Uterus (tissue), 4 donors: ENCODE measurements at places on chromosomes 3 and 15. TPM values are rescaled to one million over a fixed set of nuclear protein-coding genes. Genes with fewer than 3 reads are reported as not detected.

- H3K27me3 ChIP-seq, result no peaks in the 10 kb centered on the region
- H3K27ac ChIP-seq, result no peak overlapping the region
- H3K36me3 ChIP-seq, result no peaks in the 10 kb centered on the region
- no peak for DNase-seq
These were observed 76.3 kb upstream of the NR2F2 start for GRCh38 chr15:96254173-96254572.

DNA sequence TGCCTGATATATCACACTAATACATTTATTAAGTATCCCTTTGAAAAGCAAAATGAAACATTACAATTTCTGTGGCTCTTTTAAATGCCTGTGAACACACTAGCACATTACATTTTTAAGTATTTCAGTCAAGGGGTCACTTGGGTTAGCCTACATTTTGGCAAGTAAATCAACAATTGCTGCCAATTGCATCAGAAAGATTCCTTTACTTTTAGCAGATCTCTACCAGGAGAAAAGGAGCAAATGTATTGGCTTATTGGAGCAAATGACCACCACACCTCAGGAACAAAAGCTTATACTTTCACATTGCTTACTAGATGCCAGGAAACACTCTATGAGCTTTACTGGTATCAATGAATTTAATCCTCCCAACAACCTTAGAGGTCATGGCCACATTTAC is 947.1 kb downstream of the FHIT start:
- H3K4me3 ChIP-seq, result no peak overlapping the region
- H3K36me3 ChIP-seq, result no peaks in the 10 kb centered on the region
- no peaks in the 10 kb centered on the region for H3K27me3 ChIP-seq
- H3K4me1 ChIP-seq, result no peaks in the 10 kb centered on the region

Gene CAMKV
- not detected for total RNA-seq

GRCh38 chr15:81962482-81962881 is 83.3 kb downstream of the MEX3B start:
- no peak overlapping the region for H3K4me3 ChIP-seq
- no peaks in the 10 kb centered on the region for H3K4me1 ChIP-seq
- H3K27ac ChIP-seq, result no peak overlapping the region
- H3K36me3 ChIP-seq, result no peaks in the 10 kb centered on the region

- no peak overlapping the region for H3K27ac ChIP-seq
- H3K36me3 ChIP-seq, result no peaks in the 10 kb centered on the region
- H3K4me1 ChIP-seq, result no peaks in the 10 kb centered on the region
- H3K27me3 ChIP-seq, result no peaks in the 10 kb centered on the region
- no peak for DNase-seq
These were observed 364.1 kb upstream of the TBL1XR1 start for GRCh38 chr3:177561365-177561764.

Gene LRRC2
- total RNA-seq, result 1.0 TPM

DNA sequence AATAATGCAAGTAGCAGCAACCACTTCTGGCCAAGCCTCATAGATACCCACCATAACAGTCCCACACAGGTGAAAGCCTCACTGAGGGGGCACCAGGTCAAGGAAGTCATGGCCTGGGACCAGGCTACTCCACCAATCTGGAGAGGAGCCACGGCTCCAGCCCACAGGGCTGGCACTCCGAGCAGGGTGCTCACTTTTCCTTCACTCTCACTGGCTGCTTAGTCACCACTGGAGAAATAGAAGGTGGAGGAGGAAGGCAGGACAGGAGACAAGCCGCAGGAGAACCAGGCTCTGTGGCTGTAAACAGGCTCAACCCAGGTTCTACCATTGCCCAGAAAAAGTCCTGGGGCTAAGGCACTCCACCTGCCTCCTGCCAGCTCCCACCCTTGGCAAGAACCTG is 1.2 kb downstream of the USP19 start:
- H3K36me3 ChIP-seq, result no peaks in the 10 kb centered on the region
- H3K4me3 ChIP-seq, result peak overlapping the region; percentile 89
- peaks cover 12% of the 10 kb centered on the region for H3K4me1 ChIP-seq
- no peaks in the 10 kb centered on the region for H3K27me3 ChIP-seq

DNA sequence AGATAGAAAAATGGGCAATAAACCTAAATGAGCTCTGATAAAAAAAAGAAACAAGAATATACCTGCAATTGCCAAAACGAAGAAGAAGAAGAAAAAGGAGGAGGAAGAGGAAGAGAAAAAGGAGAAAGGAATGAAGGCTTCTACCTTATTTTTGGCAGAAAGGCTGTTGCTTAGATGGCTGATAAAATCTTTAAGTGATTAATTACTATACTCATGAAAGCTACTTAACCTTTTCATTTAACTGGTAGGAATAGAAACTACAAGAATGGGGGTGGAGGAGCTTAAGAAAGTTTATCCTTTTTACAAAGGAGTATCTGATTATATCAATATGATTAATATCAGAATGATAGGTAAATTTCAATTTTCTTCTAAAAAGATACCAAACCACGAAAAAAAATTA is 75.2 kb downstream of the CLASP2 start:
- no peak overlapping the region for H3K27ac ChIP-seq
- H3K4me3 ChIP-seq, result no peak overlapping the region
- H3K27me3 ChIP-seq, result no peaks in the 10 kb centered on the region

Gene GPR62
- not detected for total RNA-seq

- H3K27ac ChIP-seq, result no peak overlapping the region
- H3K4me1 ChIP-seq, result no peaks in the 10 kb centered on the region
- H3K27me3 ChIP-seq, result no peaks in the 10 kb centered on the region
- no peaks in the 10 kb centered on the region for H3K36me3 ChIP-seq
These were observed 346.5 kb downstream of the ROBO1 start for GRCh38 chr3:79421273-79421672.

Gene RASGRP1
- total RNA-seq, result 0.82 TPM

GRCh38 chr3:156579427-156579851 is 24.5 kb upstream of the SSR3 start:
- H3K27ac ChIP-seq, result no peak overlapping the region
- no peaks in the 10 kb centered on the region for H3K4me1 ChIP-seq
- no peak overlapping the region for H3K4me3 ChIP-seq
- no peak for DNase-seq
- no peaks in the 10 kb centered on the region for H3K27me3 ChIP-seq

- no peaks in the 10 kb centered on the region for H3K4me1 ChIP-seq
- H3K27me3 ChIP-seq, result no peaks in the 10 kb centered on the region
- H3K27ac ChIP-seq, result no peak overlapping the region
- no peak for DNase-seq
These were observed 93.1 kb upstream of the KBTBD8 start for GRCh38 chr3:66904831-66905493.

Gene LPP
- total RNA-seq, result 896 TPM

DNA sequence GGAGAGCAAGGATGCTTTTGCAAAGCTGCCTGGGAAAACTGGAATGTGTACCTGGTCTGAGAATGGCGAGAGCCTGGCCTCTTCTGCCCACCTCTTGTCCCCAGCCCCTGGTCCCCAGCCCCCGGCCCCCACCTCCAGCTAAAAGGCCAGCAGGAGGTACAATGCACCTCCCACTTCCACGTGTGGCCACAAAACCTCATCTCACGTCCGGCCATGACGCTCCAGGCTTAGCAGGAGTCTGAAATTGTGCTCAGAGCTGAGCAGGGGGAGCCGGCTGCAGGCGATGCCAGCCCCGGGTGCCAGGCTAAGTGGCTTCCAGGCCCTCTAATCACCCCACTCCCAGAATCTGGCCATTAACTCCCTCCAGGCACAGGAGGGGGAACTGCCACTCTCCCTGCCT is 83.1 kb upstream of the PRR20G start:
- H3K27me3 ChIP-seq, result no peaks in the 10 kb centered on the region
- no peaks in the 10 kb centered on the region for H3K36me3 ChIP-seq
- no peaks in the 10 kb centered on the region for H3K4me1 ChIP-seq
- DNase-seq, result no peak
- no peak overlapping the region for H3K4me3 ChIP-seq

DNA sequence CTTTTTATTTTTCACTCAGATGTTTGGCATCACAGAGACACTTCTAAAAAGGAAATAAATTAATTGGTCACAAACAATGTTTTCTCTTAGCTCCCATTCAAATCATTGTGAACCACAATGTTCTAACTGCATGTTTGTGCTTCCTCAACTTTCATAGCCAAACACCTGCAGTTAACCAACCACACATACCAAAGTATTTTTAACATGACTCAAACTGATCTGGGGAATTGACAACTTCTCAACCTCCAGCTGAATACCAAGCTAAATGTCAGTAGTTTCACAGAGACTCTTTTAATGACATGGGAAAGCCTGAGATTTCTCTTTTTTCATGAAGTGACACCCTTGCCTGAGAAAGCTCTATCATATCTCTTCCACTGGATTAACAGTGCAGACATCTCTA is 217.9 kb upstream of the MME start:
- no peaks in the 10 kb centered on the region for H3K4me1 ChIP-seq
- H3K27me3 ChIP-seq, result no peaks in the 10 kb centered on the region
- H3K4me3 ChIP-seq, result no peak overlapping the region
- H3K27ac ChIP-seq, result no peak overlapping the region
- H3K36me3 ChIP-seq, result no peaks in the 10 kb centered on the region
- no peak for DNase-seq

- H3K4me1 ChIP-seq, result no peaks in the 10 kb centered on the region
- H3K4me3 ChIP-seq, result no peak overlapping the region
- H3K27me3 ChIP-seq, result no peaks in the 10 kb centered on the region
- H3K36me3 ChIP-seq, result no peaks in the 10 kb centered on the region
These were observed 210.3 kb downstream of the OPA1 start for GRCh38 chr3:193803288-193803687.

GRCh38 chr15:67190813-67191212 is 63.6 kb downstream of the AAGAB start:
- H3K4me1 ChIP-seq, result peaks cover 37% of the 10 kb centered on the region
- H3K27ac ChIP-seq, result peak overlapping the region; percentile 92
- no peak overlapping the region for H3K4me3 ChIP-seq
- DNase-seq, result no peak
- no peaks in the 10 kb centered on the region for H3K27me3 ChIP-seq
- H3K36me3 ChIP-seq, result no peaks in the 10 kb centered on the region

Gene RHOV
- not detected for total RNA-seq

Gene CMTM8
- 1.7 TPM for total RNA-seq

DNA sequence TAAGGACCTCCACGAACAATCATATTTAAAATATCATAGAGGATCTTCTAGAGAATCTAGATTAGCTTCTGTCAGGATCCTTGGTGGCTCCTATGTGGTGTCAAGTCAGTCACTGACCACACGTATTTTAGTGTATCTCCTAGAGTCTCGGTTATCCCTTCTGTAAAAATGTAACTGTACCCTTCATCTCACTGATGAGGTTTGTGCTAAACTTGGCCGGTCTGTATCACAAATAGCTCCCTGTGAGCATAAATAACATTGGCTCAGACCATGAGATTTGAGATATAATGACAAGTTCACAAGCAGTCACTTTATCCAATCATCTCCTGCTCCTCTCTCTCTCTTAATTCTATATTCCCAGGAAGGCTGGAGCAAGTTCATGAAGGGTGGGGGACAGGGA is 93.6 kb upstream of the ARL6 start:
- no peaks in the 10 kb centered on the region for H3K27me3 ChIP-seq
- DNase-seq, result no peak
- H3K36me3 ChIP-seq, result no peaks in the 10 kb centered on the region
- H3K4me3 ChIP-seq, result no peak overlapping the region

GRCh38 chr15:99732124-99732750 is 1.0 kb downstream of the LYSMD4 start:
- H3K4me3 ChIP-seq, result peak overlapping the region; percentile 98
- no peaks in the 10 kb centered on the region for H3K4me1 ChIP-seq
- H3K36me3 ChIP-seq, result no peaks in the 10 kb centered on the region
- DNase-seq, result no peak
- H3K27me3 ChIP-seq, result no peaks in the 10 kb centered on the region

DNA sequence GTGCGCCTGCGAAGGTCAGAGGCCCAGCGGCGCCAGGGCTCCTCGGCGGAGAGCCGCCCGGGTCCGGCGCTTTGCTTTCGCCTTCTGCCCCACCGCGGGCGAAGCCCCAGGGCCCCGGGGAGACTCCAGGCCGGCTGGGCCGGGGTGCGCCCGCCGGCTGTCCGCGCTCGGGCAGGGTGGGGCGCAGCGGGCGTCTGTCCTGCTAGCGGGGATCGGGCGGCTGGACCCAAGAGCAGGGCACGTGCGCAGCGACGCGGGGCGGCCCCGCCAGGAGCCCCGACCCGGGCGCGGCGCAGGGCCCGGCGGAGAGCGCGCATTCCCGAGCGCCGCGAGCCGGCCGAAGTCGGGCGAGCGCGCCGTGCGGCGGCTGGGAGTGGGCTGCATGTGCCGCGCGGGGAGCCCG is 569 bp upstream of the ALDH1A3 start:
- no peak overlapping the region for H3K27ac ChIP-seq
- H3K4me3 ChIP-seq, result peak overlapping the region; percentile 39
- no peaks in the 10 kb centered on the region for H3K36me3 ChIP-seq

- no peaks in the 10 kb centered on the region for H3K4me1 ChIP-seq
- DNase-seq, result no peak
These were observed 134.8 kb upstream of the RGMA start for GRCh38 chr15:93223803-93224202.

Gene ADAMTS7
- total RNA-seq, result 21.4 TPM

DNA sequence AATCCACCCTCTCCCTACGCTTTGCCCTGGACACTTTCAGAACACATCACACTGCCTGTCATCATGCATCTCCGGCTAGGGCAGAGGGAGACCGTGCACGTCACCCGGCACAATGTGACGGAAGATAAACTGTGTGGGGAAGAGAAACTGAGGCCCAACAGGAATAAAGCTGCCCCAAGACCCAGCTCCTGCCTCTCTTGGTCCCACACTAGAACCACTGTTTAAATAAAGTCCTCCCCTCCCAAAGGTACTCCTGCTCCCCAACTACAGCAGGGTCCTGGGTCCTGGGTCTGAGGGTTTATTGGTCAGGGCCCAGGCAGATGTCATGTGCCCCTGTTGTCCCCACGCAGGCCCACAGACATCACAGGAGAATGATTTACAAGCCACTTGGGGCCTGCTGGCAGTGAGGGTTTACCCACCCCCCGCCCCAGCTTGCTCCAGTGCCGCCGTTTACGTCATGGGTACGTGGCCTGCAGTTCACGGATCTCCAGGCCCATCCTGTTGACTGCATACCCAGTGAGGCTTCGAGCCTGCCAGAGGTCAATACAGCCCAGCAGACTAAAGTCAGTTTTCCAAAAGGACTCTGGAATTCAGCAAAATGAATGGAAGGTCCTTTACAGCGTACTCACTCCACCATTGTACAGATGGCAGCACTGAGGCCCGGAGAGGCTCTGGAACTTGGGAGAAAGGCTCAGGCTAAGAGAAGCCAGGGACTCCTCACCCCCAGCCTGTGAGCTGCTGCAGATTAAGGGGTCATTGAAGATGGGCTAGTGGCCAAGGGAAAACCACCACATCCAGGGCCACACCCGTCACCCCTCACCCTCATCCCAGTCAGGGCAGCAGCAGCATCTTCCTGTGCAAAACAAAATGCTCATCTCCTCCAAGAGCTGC is 23.2 kb downstream of the ALS2CL start:
- no peaks in the 10 kb centered on the region for H3K27me3 ChIP-seq
- no peaks in the 10 kb centered on the region for H3K4me1 ChIP-seq
- peak; percentile 12 for DNase-seq
- H3K36me3 ChIP-seq, result no peaks in the 10 kb centered on the region

GRCh38 chr3:116127464-116127863 is 317.8 kb downstream of the LSAMP start:
- H3K27ac ChIP-seq, result no peak overlapping the region
- H3K27me3 ChIP-seq, result no peaks in the 10 kb centered on the region
- H3K36me3 ChIP-seq, result peaks cover 3% of the 10 kb centered on the region
- DNase-seq, result no peak
- no peaks in the 10 kb centered on the region for H3K4me1 ChIP-seq

GRCh38 chr3:106004137-106004681 is 135.4 kb upstream of the CBLB start:
- H3K4me3 ChIP-seq, result peak overlapping the region; percentile 19
- H3K36me3 ChIP-seq, result no peaks in the 10 kb centered on the region
- no peak for DNase-seq

- DNase-seq, result no peak
- no peak overlapping the region for H3K4me3 ChIP-seq
- H3K36me3 ChIP-seq, result no peaks in the 10 kb centered on the region
- H3K4me1 ChIP-seq, result peaks cover 4% of the 10 kb centered on the region
- H3K27me3 ChIP-seq, result no peaks in the 10 kb centered on the region
These were observed 82.1 kb upstream of the LRRFIP2 start for GRCh38 chr3:37256447-37256846.
